Uterine smooth muscle cell (primary cell): ENCODE measurements at places on chromosomes 5 and 9. TPM values are rescaled to one million over a fixed set of nuclear protein-coding genes. Genes with fewer than 3 reads are reported as not detected.

Gene CDC26
- 40.1 and 53.2 TPM in 2 replicates for total RNA-seq

Gene GABRA1
- not detected in 2 replicates for total RNA-seq

Gene GPX3
- total RNA-seq = 1.7 and 2.4 TPM in 2 replicates

Gene HOMER1
- 12.1 and 21.5 TPM in 2 replicates for total RNA-seq

Gene CFAP90
- total RNA-seq = under 0.01 TPM in 1 of 2 replicates, not detected in the other
